ENCODE measurements at places on chromosomes 11 and 22.

DNA sequence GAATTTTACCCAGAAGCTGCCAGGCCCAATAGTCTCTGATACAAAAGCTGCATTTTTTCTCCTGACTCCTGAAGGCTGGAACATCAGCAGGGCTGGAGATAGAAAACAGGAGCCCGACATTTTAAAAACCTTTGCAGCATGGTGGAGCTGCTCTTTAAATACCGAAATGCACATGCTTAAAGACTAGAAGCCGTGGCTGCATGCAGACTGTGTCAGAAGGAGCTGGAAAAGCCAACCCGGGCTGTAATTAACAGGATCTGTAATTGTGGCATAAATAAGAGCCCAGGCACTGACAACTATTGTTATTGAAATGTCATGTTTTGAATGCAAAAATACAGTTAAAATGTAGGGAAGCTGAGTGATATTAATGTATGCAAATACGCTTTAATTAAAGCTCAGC, 304.9 kb upstream of the PLET1 start:
- DNase-seq, result no peak

GRCh38 chr11:88288560-88288959, 49.0 kb downstream of the CTSC start:
- DNase-seq, result peak; percentile 92

GRCh38 chr22:25403284-25403810, 161.1 kb upstream of the GRK3 start:
- no peak for DNase-seq

GRCh38 chr11:125224391-125225021, 60.0 kb downstream of the PKNOX2 start:
- DNase-seq, result no peak

DNA sequence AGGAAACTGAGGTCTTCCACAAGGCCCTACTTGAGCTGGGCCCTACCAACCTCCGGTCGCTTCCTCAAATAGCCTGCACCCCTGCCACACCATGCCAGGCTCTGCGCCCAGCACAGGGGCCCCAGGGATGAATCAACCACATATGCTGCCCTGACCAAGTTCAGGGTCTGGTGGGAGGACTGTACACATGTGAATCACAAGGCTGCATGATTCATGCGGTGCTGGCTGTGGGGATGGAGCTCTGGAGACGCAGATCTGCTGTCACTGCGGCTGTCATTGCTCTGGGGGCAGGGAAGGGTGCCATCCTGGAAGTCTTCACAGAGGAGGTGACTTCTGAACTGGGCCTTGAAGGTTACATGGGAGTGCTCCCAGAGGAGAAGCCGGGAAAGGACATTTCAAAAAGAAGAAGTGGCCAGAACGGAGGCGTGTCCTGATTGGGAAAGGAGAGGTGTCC, 21.5 kb downstream of the CYTH4 start:
- no peak for DNase-seq

- no peak for DNase-seq
Measured at GRCh38 chr11:114775875-114776621, 97.7 kb downstream of the NXPE2 start.

DNA sequence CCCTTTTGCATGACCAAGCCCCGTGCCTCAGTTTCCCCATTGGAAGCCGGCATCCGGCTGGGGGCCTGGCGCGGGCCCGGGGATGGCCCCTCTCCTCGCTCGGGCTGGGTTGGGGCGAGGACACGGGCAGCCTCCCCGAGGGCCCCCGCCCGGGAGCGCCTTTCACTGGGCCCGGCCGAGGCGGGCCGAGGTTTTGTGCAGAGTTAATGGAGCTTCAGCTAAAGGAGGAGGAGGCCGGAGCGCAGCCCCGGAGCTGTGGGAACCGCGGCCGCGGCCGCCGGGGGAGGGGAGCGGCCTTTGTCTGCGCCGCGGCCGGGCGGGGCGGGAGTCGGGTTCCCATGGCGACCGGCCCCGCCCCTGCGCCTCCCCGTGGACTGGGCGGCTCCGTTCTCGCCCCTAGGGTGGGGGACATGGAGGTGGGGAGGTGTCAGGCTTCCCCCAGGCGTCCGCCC, 1.4 kb upstream of the MAPK11 start:
- peak; percentile 57 for DNase-seq

GRCh38 chr11:125464666-125465065, 31.4 kb downstream of the FEZ1 start:
- DNase-seq, result no peak

DNA sequence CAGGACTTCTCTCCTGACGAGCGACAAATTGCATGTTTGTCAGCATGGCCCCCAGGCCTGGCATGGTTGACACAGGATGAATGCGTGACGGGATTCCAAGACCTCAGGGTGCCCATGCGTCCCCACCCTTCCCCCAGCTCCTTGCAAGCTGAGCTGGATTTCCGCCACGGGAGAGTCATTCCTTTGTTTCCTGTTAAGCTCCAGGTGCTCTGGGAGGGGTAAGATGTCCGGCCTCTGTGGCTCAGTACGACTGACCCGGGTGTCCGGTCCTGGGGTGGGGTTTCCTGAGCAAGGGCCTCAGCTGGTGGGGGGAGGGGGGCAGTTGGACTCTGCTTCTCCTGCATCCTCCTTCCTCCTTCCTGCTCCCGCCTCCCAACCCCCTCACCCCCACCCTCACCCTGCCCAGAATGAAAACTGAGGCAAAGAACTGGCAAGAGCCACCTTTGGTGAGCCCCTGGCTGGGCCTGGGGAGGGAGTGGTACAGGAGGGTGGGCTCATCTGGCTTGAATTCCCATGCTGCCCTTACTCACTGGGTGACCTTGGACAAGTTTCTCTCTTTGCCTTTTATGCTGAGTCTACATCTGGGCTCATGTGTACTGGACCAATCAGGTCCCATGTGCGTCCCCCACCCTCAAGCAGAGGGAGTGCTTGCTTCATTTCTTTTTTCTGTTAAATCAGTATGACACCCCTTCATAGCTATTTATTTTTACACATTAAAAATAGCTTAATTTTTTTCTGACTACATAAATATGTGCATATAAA, 2.5 kb downstream of the CDC42EP2 start:
- DNase-seq, result no peak

DNA sequence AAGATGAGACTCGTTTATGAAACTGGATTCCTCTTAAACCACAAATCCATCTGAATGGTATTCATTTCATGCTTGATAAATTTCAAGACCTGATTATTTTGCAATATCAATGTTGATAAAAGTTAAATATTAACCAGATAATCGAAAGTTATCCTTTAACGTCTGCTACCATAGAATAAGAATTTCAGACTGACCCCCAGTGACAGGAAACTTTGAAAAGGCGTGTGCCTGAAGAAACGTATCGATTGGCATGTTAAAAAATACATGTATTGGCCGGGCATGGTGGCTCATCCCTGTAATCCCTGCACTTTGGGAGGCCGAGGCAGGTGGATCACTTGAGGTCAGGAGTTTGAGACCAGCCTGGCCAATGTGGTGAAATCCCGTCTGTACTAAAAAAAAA, 13.9 kb downstream of the SCGB1A1 start:
- DNase-seq, result no peak

DNA sequence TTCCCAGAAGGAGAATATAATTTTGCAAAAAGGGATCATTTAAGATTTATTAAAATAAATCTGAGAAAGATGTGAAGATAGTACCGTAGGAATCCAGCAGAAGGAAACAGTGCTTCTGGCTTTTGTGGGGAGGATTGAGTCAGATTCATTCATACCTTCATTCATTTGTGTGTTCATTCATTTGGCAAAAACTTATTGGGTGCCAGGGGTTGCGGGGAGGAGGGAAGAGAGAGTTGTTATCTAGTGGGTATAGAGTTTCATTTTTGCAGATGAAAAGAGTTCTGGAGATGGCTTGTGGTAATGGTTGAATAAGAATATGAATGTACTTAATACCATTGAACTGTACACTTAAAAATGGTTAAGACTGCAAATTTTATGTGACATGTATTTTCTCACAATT, 31.1 kb downstream of the BMAL1 start:
- no peak for DNase-seq

- no peak for DNase-seq
Measured at GRCh38 chr11:77107950-77108349, 5.3 kb downstream of the OMP start.

DNA sequence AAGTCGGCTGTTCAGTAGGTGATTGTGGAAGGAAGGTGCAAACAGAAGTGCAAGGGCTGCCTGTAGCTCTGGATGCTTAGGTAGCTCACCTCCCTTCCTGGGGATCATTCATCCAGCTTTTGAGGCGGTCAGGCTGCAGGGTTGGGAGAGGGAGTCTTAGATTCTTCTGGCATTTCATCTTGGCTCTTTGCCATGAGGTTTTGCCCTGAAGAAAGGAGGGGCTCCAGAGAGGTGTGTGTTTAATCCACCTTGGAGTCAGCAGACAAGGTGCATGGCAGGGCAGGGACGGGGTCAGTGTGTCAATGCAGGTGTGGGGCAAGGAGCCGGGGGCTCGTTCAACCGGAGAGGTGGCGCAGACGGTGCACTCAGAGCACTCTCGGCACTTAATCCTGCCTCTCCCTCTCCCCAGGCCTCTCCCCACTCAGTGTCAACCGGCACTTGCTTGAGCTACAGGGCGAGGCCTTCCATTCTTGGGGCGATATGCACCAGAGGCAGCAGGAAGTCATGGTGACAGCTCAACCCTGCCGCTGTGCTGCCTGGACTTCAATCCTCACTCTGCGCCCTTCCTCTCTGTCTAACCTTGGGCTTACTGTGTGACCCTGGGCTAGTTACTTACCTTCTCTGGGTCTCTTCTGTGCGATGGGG, 7.2 kb downstream of the ADAMTS15 start:
- DNase-seq, result no peak

DNA sequence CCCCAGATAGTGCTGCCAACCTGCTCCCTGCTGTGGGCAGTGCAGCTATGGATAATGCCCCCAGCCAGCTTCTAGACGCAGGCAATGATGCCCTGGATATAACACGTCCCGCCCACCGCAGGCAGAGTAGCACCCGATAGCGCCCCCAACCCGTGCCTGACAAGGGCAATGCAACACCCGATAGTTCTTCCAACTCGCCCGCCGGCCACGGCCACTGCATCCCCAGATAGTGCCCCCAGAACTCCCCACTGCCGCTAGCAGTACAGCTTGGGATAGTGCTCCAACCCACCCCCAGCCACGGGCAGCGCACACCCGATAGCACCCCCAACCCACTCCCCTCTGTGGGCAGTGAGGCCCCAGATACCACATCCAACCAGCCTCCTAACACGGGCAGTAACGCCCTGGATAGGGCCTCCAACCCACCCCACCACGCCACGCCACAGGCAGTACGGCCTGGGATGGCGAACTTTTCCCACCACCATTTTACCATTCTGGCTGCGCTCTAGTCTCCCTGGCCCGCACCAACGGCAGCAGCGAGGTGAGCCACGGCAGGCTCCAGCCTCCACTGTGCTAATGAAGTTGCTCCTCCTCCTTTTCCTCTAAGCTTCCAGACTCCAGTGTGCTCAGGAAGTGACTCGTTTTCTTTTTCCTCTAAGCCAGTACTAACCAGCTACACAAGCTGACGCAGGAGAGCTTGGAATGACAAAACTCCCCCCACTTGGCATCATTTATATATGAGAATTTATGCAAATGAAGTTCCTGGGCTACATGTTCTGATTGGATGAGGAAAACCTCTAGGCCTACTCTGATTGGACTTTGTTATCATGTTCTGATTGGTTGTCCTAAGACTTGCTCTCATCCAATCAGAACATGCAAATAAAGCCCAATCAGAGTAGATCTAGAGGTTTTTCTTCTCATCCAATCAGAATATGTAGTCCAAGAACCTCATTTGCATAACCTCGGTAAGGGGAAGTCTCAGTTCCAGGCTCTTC, 3.0 kb upstream of the RFPL3 start:
- DNase-seq, result no peak

GRCh38 chr22:42217752-42218280, 52.6 kb downstream of the TCF20 start:
- no peak for DNase-seq

DNA sequence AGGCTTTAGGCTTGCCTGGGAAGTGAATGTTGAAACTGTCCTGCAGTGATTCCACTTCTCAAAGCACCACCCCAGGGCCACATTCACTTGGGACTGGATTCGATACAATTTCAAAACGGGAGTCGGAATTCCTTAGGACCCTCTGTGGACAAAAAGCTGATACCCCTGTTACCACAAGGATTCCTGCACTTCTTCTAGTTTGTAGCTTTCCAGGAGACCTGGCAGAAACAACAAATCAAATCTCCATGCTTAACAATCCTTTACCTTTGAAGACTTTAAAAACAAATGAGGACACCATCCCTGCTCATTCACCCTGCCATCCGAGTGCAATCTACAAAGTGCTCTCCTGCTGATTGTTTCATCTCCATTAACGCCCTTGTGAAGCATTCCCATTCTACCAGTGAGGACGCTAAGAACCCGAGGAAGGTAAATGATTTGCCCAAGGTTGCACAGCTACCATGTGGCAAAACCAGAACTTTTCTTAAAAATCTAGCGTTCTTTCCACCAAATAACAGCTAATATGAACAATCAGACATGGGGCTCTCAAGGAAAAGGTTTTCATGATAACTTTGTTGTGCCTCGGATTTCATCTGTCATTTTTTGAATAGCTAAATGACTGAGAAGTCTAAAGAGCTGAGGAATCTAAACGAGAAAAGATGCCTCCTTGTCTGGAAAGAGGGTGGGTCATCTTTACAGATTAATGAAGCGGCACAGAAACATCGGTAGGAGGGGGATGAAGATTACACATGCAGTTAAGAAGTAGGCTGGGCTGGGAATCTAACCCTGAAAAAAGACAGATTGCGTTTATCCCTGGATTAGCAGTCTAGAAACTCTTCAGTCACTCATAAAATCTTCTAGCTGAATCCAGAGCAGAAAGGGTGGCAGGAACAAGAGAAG, 720 bp upstream of the MPZL2 start:
- DNase-seq, result no peak

- DNase-seq, result no peak
Measured at GRCh38 chr11:96472085-96472484, 82.3 kb downstream of the JRKL start.

DNA sequence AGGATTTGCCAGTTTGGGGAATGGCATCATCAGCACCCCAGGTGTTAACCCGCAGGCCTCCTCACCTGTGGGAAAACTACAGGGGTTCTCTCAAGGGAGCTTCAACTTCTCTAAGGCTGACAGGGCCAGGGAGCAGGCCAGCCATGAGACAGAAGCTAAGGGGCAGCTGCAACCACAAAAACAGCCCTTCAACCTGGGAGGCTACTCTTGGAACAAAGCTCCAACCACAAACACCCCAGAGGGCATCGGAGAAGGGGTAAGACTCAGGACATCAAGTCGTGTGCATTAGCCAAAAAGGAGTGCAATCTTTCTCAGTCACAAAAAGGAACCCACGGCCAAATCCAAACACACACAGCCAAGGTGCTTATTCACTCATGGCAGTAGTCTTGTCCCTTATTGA, 103.0 kb downstream of the PLEKHA7 start:
- DNase-seq, result no peak

- DNase-seq, result no peak
Measured at GRCh38 chr11:1071571-1072115, 3.0 kb upstream of the MUC2 start.

DNA sequence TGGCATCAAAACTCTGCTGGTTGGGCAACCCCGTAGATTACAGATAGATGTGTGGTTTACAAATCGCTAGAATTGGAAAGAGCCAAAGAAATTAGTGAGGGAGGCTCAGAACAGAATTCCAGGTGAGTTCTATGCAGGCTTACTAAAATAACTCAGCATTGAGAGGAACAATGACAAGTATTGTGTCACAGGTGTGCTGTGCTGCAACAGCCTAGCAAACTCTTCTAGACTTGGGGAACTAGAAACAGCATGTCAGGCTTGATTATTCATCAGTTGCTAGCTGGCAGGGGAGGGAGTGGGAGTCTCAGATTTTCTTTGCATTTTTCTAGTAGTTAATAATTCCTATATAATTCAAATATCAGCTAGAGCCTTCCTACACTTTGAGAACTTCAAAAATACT, 26.3 kb upstream of the RASD2 start:
- DNase-seq, result no peak

- DNase-seq, result no peak
Measured at GRCh38 chr11:26755762-26756161, 33.9 kb upstream of the SLC5A12 start.
